ENCODE measurements at places on chromosomes 3 and 15.

- no peak for DNase-seq
Measured at GRCh38 chr3:156750191-156750873, 75.8 kb upstream of the LEKR1 start.

GRCh38 chr3:186241910-186242821 is 119.9 kb downstream of the DGKG start:
- DNase-seq = peak; percentile 41

- DNase-seq = no peak
Measured at GRCh38 chr3:102480139-102480538, 45.3 kb downstream of the ZPLD1 start.

DNA sequence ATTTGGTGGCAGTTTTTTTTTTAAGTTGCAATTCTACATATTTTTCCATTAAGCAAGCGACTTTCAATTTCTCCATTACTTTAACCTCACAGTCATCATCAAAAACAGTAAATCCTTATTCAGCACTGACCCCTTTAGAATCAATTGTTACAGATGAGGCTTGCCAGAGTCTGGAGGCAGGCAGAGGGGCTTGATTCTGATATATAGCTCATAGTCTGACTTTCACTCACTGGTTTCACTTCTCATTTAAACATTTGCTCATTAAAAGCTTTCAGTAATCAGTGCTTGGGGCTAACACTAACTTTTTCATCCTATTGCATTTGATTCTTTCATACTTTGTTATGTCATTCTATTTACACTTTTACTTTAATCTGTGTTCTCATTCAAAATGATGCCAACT is 88.4 kb downstream of the PYDC2 start:
- no peak for DNase-seq

- no peak for DNase-seq
Measured at GRCh38 chr15:69897061-69897460, 200.7 kb downstream of the TLE3 start.

DNA sequence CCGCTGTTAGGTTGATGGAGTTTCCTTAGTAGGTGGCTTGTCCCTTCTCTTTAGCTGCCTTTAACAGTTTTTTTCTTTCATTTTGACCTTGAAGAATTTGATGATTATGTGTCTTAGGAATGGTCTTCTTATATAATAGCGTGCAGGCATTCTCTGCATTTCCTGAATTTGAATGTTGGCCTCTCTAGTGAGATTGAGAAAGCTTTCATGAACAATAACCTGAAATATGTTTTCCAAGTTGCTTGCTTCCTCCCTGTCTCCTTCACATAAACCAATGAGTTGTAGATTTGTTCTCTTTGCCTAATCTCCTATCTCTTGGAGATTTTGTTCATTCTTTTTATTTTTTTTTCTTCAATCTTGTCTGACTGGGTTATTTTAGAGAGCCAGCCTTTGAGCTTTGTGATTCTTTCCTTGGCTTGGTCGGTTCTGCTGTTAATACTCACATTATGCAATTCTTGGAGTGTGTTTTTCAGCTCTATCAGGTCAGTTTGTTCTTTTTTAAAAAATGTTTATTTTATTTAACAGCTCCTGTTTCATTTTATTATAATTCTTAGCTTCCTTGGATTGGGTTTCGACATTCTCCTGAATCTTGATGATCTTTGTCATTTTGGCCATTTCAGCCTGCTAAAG is 627.9 kb downstream of the SI start:
- DNase-seq = no peak

- no peak for DNase-seq
Measured at GRCh38 chr3:9180764-9181117, 68.7 kb downstream of the SRGAP3 start.

Data from stimulated activated CD4-positive, alpha-beta T cell treated with anti-CD3 and anti-CD28 coated beads, Interleukin-4, amount 100 ng/mL, for 4 hours (primary cell).